ENCODE measurements at places on chromosomes 13 and 19.
A peak's percentile ranks its signal among the peaks of the same experiment; 100 is the strongest.

DNA sequence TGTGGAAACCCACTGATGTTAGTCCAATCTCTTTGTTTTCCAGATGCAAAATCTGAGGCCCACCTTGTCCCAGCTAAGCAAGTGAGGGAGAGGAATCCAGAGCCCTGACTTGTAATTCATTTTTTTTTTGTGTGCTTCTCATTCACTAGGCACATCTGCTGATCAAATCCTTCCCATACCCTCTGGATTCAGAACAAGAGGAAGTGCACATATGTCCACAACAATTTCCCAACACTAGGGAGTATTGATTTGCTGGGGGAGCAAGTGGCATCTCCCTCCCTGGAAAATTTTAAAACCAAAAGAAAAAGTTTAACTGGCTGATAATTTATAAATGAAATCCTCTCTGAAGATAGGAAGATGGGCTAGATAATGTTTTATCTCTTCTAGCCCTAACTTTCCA lies 94.6 kb upstream of the RFC3 start:
- no peak for DNase-seq

- no peak for DNase-seq
Measured at GRCh38 chr19:40213882-40214570, 4.2 kb downstream of the TTC9B start.

DNA sequence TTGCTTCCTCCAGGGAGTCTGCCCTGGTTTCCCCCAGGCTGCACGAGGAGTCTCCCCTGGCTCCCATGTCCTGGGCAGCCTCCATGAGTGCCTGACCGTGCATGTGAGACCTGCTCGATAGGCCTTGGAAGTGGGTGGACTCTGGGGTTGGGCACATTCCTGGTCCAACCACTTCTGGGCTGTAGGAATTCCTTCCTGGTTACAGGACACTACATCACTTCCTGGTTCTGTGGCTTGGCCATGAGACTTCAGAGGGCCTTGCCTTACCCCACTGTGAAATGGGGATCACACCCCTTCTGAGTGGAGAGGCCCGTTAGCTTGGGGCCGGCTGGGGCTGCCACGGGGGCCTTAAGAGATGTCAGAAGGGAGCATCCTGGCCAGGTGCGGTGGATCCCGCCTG lies 4.0 kb upstream of the ZNF628 start:
- DNase-seq = no peak

DNA sequence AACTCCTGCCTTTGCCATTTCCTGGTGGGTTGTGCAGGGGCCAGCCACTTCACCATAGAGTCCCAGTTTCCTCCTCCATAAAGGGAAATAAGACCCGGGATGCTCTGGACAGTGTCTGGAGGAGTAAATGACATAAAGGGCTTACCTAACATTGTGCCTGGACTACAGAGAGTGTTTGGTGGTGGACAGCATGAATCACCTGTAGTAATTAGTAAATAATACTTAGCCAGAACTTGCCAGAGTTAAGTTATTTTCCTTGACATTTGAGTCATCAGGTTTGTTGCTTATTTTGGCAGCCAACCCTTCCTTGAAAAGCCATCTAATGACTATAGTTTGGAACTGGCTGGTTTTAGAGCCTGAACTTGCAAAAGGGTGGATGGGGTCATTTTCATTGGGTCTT lies 159.2 kb downstream of the SLC7A1 start:
- DNase-seq = no peak

DNA sequence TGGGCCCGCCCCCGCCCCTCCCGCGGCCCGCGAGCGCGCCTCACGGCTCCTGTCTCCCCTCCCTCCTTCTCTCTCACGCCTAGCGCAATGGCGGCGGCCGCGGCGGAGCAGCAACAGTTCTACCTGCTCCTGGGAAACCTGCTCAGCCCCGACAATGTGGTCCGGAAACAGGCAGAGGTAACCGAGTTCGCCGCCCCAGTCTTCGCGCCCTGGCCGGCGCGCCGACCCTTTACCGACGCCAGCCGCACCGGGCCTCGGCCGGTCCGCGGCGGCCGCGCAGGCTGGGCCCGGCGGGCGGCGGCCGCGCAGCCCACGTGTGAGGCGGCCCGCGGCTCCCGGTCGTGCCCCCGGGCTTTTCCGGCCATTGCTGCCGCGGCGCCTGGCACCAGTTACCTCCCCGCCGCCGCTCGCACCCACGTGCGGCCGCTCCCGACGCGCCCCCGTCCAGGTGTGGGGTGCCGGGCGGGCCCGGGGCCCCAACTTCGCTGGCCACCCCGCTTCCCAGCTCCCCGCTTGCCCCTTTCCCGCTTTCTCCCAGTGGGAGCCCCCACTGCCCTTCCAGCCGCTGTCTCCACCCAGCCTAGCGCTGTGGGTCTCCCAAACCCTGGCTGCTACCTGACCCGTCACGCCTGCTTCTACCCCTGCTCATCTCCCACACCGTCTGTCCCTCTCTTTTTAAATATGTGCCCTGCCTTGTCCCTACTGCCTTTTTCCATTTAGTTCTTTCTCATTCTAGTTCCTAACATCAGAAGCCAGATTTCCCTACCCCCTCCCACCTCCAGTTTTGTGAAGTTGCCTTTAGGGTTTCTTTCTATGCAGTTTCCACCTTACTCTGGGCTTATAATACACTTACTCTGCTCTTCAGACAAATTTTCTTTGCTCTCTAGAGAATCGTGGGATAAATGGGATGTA lies 23.4 kb downstream of the IPO5 start:
- no peak for DNase-seq

DNA sequence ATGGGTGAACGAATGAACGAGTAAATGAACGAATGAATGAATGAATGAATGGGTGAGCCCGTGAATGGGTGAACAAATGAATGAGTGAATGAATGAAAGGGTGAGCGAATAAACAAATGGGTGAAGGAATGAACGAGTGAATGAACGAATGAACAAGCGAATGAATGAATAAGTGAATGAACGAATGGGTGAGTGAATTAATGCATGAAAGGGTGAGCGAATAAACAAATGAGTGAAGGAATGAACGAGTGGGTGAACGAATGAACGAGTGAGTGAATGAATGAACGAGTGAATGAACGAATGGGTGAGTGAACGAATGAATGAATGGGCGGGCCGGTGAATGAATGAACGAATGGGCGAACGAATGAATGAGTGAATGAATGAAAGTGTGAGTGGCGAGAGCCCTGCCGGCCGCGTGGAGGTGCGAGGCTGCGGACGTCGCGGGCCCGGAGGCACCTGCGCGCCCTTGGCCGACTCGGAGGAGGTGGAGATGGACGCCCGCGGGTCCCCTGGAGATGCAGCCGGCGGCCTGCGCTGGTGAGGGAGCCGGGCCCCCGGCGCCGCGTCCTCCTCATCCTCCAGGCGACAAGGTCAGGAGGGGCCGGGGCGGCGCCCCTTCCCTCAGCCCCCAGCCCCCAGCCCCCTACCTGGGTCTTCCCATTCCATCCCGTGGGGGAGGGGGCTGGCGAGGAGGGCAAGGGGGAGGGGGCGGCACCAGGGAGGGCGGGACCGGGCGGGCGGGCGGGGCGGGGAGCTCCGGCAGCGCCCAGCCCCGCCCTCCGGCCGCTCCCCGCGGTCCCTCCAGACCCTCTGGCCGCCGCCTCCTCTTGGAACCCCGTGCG lies 15.4 kb downstream of the ANKRD24 start:
- DNase-seq = no peak

- no peak for DNase-seq
Measured at GRCh38 chr13:28983641-28984040, 163.5 kb downstream of the MTUS2 start.

GRCh38 chr13:50797091-50797490 lies 46.4 kb downstream of the DLEU7 start:
- no peak for DNase-seq

- no peak for DNase-seq
Measured at GRCh38 chr13:51802631-51803418, 1.1 kb downstream of the DHRS12 start.

- DNase-seq = peak; percentile 35
Measured at GRCh38 chr13:49110122-49110912, 109.8 kb upstream of the MLNR start.

DNA sequence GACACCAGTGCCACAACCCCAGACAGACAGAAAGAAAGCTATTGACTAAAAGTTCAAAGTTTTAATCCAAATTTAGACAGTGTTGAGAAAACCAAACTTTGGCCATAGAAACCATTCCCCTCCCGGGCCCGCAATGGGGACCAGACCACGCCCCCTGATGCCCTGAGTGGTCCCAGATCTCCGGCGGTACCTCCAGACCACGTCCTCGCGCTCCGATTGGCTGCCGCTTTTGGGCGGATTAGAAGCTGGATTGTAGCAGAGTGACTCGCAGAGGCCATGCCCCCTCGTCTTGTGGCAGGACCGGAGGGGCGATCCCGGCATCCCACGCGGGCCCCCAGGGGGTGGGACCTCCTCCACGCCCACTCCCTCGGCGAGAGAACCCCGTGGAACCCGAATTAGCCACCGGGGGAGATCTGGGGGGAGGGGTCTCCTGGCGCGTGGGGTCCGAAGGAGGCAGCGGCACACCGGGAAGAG lies 797 bp upstream of the HSD17B14 start:
- peak; percentile 49 for DNase-seq

GRCh38 chr19:44762038-44762437 lies 13.5 kb downstream of the BCL3 start:
- DNase-seq = no peak

- DNase-seq = peak; percentile 47
Measured at GRCh38 chr19:10292206-10292788, 2.5 kb downstream of the ICAM5 start.

- DNase-seq = no peak
Measured at GRCh38 chr13:110233951-110234280, 73.0 kb downstream of the COL4A1 start.

- DNase-seq = no peak
Measured at GRCh38 chr19:2952953-2953481, 8.2 kb upstream of the ZNF77 start.

GRCh38 chr13:19663416-19663979 lies 30.0 kb downstream of the MPHOSPH8 start:
- DNase-seq = no peak

- DNase-seq = no peak
Measured at GRCh38 chr19:32977280-32977679, 5.2 kb downstream of the FAAP24 start.

GRCh38 chr13:65445340-65445739 lies 1784.8 kb downstream of the PCDH9 start:
- no peak for DNase-seq

DNA sequence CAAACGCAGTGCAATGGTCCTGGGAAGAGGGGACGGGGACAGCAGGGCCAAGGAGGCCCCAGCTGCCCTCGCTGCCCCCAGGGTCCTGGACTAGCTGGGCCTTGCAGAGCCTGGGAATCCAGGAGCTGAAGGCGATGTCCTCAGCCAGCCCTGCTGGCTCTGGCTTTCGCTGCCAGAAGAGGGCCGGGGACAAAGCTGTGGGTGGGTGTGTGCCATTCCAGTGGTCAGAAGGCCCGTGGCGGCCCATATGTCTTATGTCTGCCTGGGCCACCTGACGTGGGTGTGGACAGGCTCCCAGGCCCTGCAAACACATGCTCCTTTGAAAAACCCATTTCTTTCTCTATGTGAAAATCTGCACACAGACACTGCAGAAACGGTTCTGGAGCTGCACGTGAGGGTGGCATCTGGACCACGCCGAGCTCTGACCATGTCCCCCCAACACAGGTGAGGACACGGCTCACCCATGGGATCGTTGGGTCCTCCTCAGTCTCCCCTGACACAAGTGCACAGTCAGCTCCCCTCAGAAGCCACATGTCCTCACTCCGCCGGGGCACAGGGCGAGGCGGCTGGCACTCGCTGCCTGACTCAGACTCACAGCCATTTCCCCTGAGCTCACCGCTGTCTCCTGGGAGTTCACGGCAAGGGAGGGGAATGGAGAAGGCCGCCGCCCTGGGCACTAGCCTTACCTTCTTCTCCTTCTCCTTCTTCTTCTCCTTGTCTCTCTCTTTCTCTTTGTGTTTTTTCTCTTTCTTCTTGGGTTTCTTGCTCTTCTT lies 16.9 kb downstream of the IZUMO4 start:
- DNase-seq = no peak

DNA sequence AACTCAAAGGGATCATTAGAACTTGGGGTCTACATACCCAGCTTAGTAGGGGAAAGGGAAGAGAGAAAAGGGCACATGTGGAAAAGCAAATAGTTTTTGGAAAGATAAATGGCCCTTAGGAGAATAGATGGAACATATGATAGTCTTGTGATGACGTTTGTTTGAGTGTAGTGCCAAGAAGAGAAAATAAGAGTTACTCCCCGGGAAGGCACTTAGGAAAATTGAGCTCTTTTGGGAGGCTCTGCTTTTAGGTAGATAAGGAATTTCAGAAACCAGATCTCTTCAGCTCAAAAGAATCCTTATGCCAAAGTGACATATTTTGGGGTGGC lies 44.8 kb upstream of the SERTM1 start:
- DNase-seq = no peak

GRCh38 chr19:44796701-44797115 lies 12.2 kb upstream of the BCAM start:
- DNase-seq = no peak

- no peak for DNase-seq
Measured at GRCh38 chr19:40407714-40408597, 5.2 kb downstream of the PRX start.

DNA sequence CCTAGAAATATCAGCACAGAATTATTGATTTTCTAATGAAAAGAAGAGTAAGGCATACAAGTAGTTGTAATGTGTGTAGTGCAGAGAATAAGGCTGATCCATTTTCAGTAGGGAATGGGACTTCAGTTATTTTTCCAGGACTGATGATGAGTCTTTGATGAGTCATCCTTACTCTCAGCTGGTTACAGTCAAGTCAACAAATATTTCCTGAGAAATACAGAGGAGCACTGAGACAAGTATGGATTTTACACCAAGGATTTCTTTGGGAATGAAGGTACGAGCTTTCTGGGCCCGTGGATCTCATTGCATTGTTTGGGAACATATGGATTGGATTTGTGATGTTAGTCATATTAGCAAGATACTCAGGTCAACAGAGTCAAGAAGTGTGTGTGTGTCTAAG lies 502.7 kb downstream of the FGF9 start:
- DNase-seq = no peak

- no peak for DNase-seq
Measured at GRCh38 chr13:99506634-99507033, 5.4 kb downstream of the TM9SF2 start.

DNA sequence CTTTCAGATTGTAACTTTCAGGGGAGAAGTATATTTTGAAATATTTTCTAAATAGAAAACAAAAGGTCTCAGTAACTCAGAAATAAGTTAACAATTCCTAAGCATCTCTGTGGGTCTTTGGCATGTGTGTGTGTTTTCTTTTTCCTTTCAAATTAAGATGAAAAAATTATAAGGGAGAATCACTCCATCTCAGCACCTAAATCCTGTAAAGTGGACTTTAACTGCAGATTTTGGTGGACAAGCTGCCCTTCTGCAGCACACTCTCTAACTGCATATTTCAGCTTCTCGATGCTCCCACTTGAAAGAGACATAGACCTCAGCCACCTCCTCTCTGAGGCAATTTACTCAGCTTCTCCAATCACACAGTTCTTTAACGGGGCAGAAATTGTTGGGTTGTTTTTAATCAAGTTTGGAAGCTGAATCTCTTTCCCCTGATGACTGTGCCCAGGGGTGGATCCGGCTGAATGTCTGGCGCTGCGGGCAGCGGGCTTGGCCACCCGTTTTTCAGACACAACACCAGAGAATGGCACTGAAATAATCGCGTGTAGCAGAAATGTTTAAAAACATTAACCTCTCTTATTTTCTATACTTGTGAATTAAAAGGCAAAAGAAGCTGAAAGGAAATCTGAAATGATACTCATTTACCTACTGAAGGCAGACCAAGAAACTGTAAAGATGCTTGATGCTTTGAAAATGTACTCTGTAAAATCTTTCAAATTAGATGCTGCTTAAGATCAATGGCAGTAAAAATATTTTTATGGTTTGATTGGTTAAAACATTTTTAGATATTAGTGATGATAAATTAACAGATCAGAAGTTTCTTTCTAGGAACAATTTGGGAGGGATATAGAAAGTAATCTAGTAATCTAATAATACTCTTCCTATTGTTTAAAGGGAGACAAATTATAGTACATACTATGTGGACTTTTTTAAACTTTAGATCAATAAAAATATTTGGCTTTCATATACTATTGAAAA lies 12.4 kb downstream of the ZIC2 start:
- no peak for DNase-seq
